Left kidney (tissue), 8 donors: ENCODE measurements at places on chromosomes 5 and 9. TPM values are rescaled to one million over a fixed set of nuclear protein-coding genes. Genes with fewer than 3 reads are reported as not detected.

ORM1 gene
- polyA plus RNA-seq = 0.22 TPM

ARL14EPL gene
- polyA plus RNA-seq = not detected

SPTLC1 gene
- polyA plus RNA-seq = 104 TPM

CDC20B gene
- 0.62 TPM for polyA plus RNA-seq

ERAP2 gene
- polyA plus RNA-seq = 9.8 TPM

FAM169A gene
- 24.3 TPM for polyA plus RNA-seq

PTPN3 gene
- 60.7 TPM for polyA plus RNA-seq

SPATA31A3 gene
- polyA plus RNA-seq = not detected

FOXD4 gene
- polyA plus RNA-seq = 0.62 TPM

CTSV gene
- 32.0 TPM for polyA plus RNA-seq

LHFPL2 gene
- 56.2 TPM for polyA plus RNA-seq

SCGB3A1 gene
- polyA plus RNA-seq = not detected

FGF1 gene
- polyA plus RNA-seq = 17.4 TPM

ADAMTS6 gene
- polyA plus RNA-seq = 3.2 TPM

ARID3C gene
- polyA plus RNA-seq = 0.20 TPM

ATOSB gene
- polyA plus RNA-seq = 12.0 TPM

TEX48 gene
- polyA plus RNA-seq = not detected

CRB2 gene
- polyA plus RNA-seq = 20.3 TPM

RECK gene
- 30.0 TPM for polyA plus RNA-seq

CDC25C gene
- 11.7 TPM for polyA plus RNA-seq

PRRC2B gene
- 189 TPM for polyA plus RNA-seq

CMYA5 gene
- polyA plus RNA-seq = 26.4 TPM
